Activated B cell treated with CpG ODN at 0.5 μM for 24 hours (primary cell): ENCODE measurements at places on chromosomes 13 and 19. TPM values are rescaled to one million over a fixed set of nuclear protein-coding genes. Genes with fewer than 3 reads are reported as not detected.
A peak's percentile ranks its signal among the peaks of the same experiment; 100 is the strongest.

The MAP4K1 gene
- total RNA-seq: 379 and 388 TPM in 2 replicates

The CGB1 gene
- total RNA-seq: not detected in 2 replicates

DNA sequence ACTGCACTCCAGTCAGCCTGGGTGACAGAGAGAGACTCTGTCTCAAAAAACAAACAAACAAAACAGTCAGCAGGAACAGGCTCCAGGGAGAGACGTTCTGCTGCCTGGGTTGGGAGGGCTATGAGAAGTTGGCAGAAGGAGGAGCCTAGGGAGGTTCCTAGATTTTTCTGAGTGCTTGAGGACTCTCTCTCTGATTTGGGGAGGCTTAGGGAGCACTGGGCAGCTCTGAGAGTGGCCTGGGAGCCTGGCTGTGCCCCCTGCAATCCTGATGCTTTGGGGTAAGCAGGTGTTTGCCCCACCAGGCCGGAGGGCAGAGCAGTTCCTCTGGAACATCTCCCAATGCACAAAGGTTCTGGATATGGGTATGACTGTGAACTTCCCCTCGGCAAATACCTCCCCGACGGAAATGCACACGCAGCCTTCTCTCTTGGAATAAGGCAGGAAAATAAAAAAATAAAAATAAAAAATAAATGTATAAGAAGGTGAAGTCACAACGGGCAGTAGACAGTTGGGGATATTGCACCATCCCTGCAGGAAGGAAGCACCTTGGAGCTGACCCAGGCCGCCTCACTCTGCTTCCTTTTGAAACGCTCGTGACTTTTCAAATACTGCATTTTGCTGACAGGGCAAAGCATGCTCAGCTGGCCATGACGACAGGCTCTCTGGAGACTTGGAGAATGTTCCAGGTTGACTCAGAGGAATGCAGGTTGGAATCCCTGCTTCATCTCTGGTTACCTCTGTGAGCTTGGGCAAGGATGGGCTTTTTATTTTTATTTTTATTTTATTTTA is 26.5 kb upstream of the HOMER3 start:
- H3K36me3 ChIP-seq: no peaks in the 10 kb centered on the region
- no peak for DNase-seq
- H3K27me3 ChIP-seq: peaks cover 15% of the 10 kb centered on the region
- no peaks in the 10 kb centered on the region for H3K4me1 ChIP-seq

- H3K4me1 ChIP-seq: peaks cover 18% of the 10 kb centered on the region
- no peak overlapping the region for H3K4me3 ChIP-seq
These were observed 2.7 kb downstream of the APOE start for GRCh38 chr19:44908074-44908835.

GRCh38 chr19:41577833-41578232 is 1.9 kb downstream of the CEACAM21 start:
- H3K36me3 ChIP-seq: peaks cover 50% of the 10 kb centered on the region
- no peaks in the 10 kb centered on the region for H3K27me3 ChIP-seq
- DNase-seq: no peak

- no peak overlapping the region for H3K27ac ChIP-seq
- H3K4me3 ChIP-seq: no peak overlapping the region
- H3K27me3 ChIP-seq: peaks cover 21% of the 10 kb centered on the region
- H3K36me3 ChIP-seq: no peaks in the 10 kb centered on the region
- H3K4me1 ChIP-seq: no peaks in the 10 kb centered on the region
These were observed 7.6 kb upstream of the POP4 start for GRCh38 chr19:29598496-29598895.

GRCh38 chr13:48184260-48184659 is 48.7 kb upstream of the ITM2B start:
- no peaks in the 10 kb centered on the region for H3K36me3 ChIP-seq
- peak overlapping the region; percentile 61 for H3K27ac ChIP-seq
- no peaks in the 10 kb centered on the region for H3K27me3 ChIP-seq
- H3K4me3 ChIP-seq: peak overlapping the region; percentile 21
- DNase-seq: no peak

DNA sequence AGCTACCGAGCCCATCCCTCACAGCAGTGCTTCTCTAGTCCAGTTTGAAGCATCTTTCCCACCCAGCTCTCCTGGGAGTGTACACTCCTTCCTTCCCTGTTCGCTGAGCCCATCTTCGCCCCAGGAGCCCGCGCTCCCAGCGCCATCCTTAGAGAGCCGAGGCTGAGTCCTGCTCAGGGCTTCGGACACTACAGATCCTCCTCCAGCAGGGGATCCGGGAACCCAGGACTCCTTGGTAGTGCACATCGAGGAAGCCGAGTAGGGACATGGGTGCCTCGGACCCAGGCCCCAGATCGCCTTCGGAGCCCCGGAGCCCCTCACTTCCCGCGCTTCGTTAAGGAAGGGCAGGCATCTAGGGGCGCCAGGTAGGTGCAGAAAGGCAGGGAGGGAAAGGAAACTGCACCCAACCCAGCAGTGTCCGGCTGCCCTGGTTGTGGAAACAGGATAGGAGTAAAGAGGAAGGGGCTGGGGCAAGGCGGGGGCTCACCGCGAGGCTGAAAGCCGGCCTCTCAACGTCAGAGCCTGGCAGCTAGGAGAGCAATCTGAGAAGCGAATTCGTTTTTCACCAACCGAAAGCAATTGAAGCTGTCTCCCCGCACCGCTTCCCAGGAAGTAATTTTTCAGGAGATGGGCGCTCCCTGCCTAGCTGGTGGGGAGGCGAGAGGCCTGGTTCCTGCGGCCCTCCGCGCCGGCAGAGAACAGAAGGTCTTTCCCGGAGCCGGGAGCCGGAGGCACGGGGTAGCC is 1.0 kb downstream of the PDX1 start:
- H3K4me3 ChIP-seq: peak overlapping the region; percentile 71
- peak overlapping the region; percentile 46 for H3K27ac ChIP-seq
- no peaks in the 10 kb centered on the region for H3K36me3 ChIP-seq
- DNase-seq: peak; percentile 37
